ENCODE measurements at places on chromosomes 1 and 21. TPM values are rescaled to one million over a fixed set of nuclear protein-coding genes. Genes with fewer than 3 reads are reported as not detected.

The NLRP3 gene
- total RNA-seq, result 1.2 TPM

DNA sequence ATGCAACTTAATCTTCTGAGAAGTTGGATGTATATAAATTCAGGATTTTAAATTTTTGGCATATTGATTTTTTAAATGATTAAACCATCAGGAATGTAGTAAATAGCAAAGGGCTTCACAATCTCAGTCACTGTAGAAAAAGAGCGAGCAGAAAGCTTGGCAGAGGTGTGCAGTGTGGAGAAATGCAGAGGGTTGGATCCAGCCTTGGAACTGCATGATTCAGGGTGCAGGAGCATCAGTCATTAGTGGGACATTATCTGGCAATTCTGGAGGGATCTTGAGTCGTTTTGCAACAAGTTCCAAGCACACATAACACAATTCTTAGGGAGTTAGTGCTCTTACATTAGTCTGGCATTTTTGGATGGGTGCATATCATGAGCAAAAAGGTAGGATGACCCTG is 267.9 kb downstream of the PLA2G4A start:
- no peak for DNase-seq

The OR2T29 gene
- total RNA-seq, result not detected

The LCE2C gene
- total RNA-seq, result not detected

The CSTB gene
- 44.1 TPM for total RNA-seq

- no peak for DNase-seq
These were observed 15.1 kb downstream of the PLEKHO1 start for GRCh38 chr1:150164779-150165178.

The PLPP3 gene
- 143 TPM for total RNA-seq

- no peak for DNase-seq
These were observed 831 bp downstream of the TIPRL start for GRCh38 chr1:168179438-168180147.

DNA sequence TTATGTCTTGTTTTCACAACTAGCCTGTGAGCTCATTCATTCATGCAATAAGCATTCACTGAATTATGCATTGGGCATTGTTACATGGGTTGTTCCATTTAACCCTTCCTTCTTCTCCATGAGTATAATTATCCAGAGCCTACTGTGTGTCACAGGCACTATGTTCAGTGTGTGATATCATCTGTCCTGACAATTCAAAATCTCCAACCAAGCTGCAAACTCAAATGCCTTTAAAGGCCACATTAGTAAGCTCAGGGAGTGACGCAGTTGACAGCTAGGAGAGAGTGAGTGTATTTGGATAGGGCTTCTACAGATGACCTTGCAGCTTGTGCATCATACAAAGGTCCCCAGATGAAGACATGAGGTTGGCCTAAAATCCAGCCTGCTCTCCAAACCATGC is 289.5 kb downstream of the OMA1 start:
- DNase-seq, result no peak
